ENCODE measurements at places on chromosomes 2 and 18.
A peak's percentile ranks its signal among the peaks of the same experiment; 100 is the strongest.

- no peak for DNase-seq
Observed at GRCh38 chr18:77439888-77440287, 190.2 kb downstream of the GALR1 start.

DNA sequence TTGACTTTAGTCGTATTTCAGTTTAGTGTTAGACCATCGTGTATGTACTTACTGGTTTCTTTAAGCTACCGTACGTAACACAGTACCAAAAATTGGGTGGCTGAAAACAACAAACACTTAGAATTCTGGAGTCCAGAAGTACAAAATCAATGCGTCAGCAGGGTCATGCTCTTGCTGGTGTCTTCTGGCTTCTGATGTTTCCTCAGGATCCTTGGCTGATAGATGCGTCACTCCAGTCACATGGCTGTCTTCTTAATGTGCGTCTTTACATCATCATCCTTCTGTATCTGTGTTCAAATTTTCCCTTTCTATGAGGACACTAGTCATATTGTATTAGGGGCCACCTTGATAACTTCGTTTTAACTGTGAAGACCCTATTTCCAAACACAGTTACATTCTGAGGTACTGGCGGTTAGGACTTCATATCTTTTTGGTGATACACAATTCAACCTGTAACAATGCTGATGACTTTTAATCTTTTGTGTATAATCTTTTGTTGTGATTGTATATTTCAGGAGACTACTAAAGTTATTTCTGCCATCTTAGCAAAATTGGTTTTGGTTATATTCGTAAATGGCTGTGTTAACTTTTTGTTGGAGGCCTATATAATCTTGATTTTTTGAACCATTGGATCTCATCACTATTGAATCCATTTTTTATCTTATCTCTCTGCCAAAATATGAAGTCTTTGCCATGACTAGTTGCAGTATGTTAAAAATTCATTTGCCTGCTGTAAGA lies 25.4 kb downstream of the ACTR3 start:
- no peak for DNase-seq

DNA sequence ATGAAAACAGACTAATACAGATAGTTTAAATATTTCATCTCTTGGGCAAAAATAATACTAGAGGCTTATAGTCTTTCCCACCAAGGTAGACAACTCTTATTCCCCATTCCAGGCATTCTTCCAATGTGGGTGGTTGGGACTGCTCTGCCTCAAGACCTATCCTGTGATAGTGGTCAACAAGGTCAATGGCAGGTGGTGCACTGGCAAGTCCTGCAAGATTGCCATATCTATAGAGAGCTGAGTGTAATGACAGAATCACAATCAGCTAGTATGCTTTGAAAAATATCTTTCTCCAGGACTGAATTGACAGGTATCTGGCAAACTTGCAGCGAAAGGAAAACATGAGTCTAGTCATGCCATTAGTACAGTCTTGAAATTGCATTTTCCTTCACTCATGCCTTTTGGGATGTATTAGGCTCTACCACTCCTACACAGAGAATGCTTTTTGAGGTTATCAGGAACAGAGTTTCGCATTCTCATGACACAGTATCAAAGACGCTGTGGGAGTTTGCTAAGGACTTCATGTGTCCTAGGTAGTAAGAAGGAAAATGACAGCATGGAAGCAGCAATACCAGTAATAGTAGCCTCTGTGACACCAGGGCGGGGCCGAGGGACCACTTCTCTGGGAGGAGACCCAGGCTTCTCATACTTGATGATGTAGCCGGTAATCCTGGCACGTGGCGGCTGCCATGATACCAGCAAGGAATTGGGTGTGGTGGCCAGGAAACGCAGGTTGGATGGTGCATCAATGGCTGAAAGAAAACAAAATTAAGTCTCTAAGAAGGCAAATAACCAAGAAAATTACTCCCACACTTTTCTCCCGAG lies 61.0 kb downstream of the FN1 start:
- no peak for DNase-seq

GRCh38 chr2:109644571-109645275 lies 30.6 kb downstream of the SOWAHC start:
- DNase-seq: no peak

- DNase-seq: no peak
Observed at GRCh38 chr2:167595839-167596471, 651.4 kb downstream of the STK39 start.

GRCh38 chr18:69956057-69956456 lies 8.4 kb upstream of the CD226 start:
- DNase-seq: peak; percentile 43

DNA sequence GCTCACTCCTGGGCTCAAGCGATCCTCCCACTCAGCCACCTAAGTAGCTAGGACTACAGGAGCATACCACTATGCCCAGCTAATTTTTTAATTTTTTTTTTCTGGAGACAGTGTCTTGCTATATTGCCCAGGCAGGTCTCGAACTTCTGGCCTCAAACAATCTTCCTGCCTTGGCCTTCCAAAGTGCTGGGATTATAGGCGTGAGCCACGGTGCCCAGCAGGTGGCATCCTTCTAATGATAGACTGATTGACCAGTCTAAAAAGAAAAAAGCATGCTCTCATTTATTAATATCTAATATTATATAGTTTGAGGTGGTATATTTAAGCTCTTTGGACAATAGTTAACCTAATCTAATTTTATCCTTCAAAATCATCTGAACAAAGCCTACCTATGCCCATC lies 198.6 kb downstream of the CAMKMT start:
- no peak for DNase-seq

- no peak for DNase-seq
Observed at GRCh38 chr2:113755835-113756354, 547 bp downstream of the SLC35F5 start.

GRCh38 chr2:129460299-129461198 lies 518.9 kb upstream of the RAB6C start:
- no peak for DNase-seq

DNA sequence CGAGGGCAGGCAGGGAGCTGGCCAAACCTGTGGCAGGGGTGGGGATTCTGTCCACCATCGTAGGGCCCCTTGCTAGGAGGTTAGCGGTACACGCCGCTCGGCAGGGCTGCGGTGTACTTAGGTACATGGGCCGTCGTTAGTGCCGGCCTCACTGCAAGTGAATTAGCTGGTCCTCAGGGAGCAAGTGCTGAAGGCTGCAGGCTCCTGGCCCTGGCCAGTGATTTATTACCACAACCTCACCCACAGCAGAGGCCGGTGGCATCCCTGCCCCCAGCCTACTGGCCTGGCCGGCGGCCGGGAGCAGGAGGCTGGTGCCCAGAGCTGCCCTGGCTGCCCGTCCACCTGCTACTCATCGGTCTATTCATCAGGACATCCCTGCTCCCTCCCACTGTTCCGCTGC lies 19.6 kb upstream of the PTMA start:
- no peak for DNase-seq

DNA sequence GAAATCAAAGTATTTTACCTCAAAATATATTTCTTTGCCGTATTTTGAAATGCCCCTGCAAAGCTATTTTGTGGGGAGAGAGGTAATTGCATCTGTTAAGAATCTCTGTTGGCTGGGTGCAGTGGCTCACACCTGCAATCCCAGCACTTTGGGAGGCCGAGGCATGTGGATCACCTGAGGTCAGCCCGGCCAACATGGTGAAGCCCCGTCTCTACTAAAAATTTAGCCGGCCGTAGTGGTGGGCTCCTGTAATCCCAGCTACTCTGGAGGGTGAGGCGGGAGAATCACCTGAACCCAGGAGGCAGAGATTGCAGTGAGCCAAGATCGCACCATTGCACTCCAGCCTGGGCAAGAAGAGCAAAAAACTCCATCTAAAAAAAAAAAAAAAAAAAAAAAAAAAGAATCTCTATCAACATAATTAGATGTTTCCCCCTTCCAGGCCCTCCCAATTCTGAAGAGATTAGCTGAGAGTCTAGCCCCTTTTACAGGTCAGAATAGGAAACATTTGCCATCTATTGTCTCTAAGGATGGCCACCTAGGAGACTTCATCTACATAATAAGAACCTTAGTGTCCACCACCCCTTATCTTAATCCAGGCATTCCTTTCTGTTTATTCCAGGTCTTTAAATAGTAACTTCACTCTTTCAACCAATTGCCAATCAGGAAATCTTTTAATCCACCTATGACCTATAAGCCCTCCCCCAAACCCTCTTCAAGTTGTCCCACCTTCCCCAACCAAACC lies 3.5 kb upstream of the TRAPPC8 start:
- no peak for DNase-seq

DNA sequence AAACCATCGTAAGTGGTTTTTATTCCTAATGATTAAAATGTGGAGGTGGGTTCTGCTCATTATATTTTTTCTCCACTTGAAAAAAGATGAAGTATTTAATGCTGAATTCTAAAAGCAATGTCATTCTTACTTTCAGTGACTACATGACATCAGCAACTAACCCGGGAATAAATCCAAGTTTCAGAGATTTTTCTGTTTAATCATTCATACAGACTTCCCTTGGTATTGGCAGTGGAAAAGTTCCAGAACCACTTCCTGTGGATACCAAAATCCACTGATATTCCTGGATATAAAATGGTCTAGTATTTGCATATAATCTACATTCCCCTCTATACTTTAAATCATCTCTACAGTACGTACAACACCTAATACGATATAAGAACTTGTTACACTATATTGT lies 128.6 kb downstream of the ZNF532 start:
- DNase-seq: no peak

- no peak for DNase-seq
Observed at GRCh38 chr2:200976710-200977109, 13.2 kb upstream of the ORC2 start.

- no peak for DNase-seq
Observed at GRCh38 chr2:88211003-88211808, 41.1 kb downstream of the THNSL2 start.

GRCh38 chr2:198054299-198054698 lies 249.9 kb downstream of the PLCL1 start:
- no peak for DNase-seq

DNA sequence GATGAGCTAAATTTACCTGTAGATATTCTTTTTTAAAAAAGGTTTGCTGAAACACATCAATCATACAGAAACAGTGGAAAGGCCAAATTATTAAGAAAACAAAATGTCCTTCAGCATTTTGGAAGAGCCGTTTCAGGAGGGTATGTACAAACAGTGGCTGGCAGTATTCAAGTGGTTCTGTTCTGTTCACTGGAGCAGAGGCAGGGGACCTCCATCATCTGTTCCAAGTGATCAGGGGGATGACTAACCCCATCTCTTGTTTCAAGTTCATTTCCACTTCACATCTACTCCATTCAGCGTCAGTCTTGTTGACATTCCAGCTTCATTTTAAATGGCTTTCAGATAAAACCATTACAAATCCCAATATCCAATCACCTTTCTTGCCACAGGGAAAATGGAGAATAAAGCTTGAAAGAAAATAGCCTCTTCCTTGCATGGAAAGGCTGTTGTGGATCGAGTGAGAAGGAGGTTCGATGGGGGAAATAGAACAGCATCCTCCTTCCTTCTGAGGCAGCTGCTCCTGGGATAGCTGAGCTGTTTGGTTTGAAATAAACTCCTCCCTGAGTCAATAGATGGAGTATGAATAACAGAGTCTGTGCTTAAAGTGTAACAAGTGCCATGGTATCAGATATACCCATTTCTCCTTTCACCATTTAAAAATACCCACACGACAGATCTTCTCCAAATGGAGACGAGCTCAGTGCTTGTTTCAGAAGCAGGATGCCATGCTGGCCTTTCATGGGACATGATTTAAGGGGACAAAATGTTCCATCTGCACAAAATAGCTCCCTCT lies 63.7 kb upstream of the OTOF start:
- DNase-seq: no peak

- no peak for DNase-seq
Observed at GRCh38 chr2:230505162-230505561, 89.2 kb downstream of the SP100 start.

GRCh38 chr2:128716299-128716721 lies 397.6 kb upstream of the HS6ST1 start:
- no peak for DNase-seq

DNA sequence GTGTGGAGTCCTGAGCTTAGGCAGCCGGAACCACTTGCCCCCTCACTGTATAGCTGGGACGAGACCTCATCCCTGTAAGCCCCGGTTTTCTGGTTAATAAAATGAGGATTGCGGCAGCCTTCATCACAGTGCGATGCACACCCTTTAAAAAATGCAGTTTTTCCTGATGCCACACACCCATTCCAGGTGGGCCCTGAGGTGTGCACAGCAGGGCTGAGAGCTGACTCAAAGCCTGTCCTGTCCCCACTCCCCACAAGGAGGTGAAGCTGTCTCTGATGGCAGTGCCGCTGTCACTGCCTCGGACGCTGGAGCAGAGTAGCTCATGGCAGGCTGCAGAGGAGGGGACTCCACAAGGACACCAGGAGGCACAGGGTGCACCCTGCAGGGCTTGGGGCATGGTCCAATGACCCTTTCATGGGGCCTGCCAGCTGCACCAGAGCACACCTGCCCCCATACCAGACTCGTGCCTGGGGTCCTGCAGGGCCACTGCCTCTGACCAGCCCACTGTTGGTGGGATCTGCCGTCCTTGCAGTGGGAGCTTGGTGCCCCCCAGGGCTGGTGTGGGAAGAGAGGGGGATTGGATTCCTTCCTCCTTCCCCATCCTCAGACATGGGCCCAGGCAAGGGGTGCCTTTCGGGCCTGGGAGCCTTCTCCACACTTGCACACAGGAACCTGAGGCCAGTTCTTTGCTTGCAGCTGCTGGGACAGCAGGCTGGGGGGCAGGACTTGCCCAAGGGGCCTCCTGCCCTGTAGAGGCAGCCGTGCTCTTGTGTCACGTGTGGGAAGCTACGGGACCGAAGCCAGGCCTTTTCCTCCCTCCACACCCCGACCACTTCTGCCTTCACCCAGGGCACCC lies 22.8 kb downstream of the GPC1 start:
- DNase-seq: no peak
